ENCODE measurements at places on chromosomes 12 and 14.

GRCh38 chr12:118206107-118206412 is 70.1 kb downstream of the PEBP1 start:
- no peak for DNase-seq

- peak; percentile 77 for DNase-seq
These were observed 121.9 kb upstream of the SLC35F4 start for GRCh38 chr14:57987596-57988300.

DNA sequence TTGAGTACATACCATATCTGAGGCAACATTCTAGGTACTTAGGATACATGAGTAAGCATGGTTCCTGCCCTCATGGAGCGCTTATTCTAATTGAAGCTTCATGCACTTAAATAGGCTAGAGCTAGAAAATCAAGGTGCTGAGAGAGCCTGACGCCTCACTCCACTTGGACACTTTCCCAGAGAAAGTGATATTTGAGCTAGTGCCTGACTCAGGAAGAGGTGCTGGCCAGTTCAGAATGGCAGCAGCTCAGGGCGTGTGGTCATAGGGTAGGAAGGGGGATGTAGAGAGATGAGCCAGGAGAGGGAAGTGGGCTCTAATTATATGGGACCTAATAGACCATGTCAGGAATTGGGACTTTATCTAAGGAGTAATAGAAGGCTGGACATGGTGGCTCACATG is 33.3 kb downstream of the TULP3 start:
- no peak for DNase-seq

DNA sequence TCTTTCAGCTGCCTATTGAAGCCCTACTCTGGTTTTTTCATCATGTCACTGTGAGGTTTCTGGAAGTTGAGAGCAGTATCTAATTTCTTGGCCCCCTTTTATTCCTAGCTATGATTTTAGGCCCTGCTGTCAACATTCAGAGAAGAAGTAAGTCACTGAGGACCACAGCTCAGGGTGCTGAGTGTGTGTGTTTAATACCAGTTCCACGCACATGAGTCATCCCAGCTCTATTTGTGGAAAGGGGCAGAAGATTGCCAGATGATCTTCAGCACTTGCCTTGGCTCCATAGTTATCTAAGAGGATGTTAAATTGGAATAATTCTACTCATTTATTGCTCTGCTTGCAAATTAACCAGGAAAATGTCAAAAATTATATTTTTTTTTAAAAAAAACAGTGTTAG is 65.5 kb upstream of the SLC38A4 start:
- DNase-seq = no peak

DNA sequence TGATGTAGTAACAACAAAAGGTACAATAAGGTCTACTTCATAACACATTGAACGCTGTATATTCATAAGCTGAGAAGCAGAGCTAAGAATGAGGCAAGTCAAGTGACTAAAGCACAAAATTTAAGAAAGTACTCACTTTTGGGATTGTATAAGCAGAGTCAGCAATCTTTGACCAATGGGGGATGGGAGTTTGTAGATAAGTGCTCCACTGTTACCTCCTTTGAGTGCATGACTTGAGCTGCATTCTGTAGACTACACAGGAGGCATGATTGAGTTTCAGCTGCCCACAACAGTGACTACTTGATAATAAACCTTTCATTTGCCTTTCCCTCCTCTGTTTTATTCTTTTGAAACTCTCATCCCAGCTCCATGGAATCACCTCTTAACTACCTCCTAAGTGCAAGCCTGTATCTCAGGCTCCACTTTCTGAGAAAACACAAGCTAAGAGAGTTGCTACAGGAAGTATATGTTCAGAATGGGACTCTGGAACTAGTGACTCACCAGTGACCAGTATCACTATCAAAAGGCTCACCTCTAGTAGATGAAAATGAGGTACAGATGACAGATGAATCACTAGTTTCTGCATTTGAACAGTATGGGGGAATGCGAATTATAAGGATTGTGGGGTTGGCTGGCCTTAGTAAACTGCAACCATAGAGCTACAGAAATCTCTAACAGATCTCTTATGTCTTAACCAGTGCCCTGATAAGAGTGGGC is 49.2 kb downstream of the SLC35F4 start:
- DNase-seq = no peak

DNA sequence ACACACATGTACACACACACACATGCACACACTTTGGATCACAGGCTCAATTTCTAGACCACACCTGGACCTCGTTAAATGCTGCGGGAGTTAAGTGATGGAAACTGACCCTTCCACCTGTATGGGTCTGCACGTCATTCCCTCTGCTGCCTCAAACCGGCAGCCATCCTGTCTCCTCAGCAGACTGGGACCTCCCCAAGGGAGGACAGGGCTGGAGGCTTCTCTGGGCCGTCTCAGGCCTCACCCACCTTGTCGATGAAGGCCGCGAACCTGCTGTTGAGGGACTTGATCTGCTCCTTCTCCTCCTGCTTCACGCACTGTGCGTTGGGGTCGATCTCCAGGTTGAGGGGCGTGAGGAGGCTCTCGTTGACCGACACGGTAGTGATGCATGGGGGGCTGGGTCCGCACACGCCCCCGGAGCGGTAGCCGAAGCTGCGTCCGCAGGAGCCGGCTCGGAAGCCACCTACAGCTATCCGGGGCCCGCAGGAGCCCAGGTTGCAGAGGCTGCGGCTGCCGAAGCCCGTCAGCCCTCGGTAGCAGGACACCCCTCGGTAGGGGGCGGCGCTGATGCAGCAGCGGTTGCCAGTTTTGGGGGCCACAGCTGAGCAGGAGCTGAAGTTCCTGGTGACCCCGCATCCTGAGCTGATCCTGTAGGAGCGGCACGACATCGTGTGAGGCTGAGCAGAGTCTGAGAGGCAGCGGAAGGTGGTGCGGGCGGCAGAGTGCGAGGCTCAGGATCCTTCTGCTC is at the start of gene KRT85:
TSS of gene KRT85 (minus strand) at position 744 of the 748 bp plus-strand sequence. CDS start at position 668, 76 bp downstream.
- no peak for DNase-seq

DNA sequence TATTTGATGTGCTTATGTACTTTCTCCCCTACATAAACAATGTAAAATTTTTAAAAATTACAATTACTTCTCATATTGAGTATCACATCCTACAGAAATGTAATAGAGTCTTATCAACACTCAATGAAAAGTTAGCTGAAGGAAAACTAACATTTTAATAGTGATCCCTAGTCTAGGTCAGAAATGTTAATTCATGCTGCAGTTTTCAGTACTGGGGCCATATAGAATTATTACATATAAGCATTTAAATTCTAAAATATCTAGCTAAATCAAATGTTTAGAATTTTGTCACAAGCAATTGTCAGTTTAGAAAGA is 37.8 kb downstream of the SLC6A15 start:
- DNase-seq = no peak

- no peak for DNase-seq
These were observed 146.2 kb downstream of the DACT1 start for GRCh38 chr14:58783792-58784511.

DNA sequence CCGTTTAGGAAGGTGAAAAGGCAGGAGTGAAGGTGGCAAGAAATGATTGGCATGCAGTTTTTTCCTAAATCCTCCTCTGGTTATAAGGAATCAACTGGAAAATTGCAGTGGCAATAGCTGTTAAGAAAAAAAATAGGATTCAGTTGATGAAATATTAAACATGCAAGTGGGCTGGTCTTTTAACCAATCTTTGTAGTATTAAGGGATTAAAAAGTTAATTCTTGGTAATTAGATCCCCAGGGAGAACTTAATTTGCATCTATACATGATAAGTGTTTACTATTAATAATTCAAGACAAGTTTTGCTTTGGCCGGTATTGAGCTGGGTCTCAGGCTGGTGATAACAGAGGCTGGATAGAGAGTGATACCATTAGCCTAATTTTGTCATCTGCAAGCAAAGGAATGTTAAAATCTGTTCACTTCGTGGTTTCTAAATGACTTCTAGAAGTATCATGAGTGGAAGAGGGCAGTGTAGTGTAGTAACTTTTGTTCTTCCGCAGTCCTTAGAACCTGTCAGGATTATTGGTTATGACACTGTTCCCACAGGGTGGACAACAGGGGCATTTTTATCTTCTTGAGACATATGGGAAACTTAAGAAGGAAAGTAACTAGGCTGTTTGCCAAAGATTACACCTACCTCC is 118.5 kb downstream of the PRKCH start:
- DNase-seq = no peak

- no peak for DNase-seq
These were observed 76.8 kb downstream of the TESC start for GRCh38 chr12:117022465-117022864.

DNA sequence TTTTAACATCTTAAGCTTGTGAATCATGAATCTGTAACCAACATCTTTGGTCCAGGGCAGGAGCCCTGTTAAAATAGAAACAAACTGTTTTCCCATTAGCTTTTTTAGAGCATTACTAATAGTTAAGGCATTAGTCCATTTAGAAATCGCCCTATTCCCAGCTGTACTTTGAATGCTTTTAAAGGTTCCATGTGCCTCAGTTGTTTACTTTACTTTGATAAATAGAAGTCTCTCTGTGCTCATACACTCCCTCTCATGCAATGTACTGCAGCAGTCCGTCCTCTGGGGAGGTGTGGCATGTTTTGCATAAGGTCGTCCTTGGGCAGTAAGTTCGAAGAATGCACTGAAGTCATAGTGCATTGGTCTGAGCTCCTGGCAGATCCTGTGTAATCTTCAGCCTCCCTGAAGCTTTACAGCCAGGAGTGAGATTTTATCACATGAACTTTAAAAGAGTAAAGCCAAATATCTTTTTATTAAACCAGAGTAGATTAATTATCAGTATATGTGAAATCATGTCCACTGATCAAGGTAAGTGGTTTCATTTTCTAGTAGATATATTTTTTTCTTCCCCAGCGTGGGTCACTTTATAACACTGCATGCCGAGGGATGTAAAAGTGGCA is 134.7 kb downstream of the FGD4 start:
- peak; percentile 37 for DNase-seq

- peak; percentile 87 for DNase-seq
These were observed 8.1 kb downstream of the LRRC43 start for GRCh38 chr12:122190842-122191668.

- no peak for DNase-seq
These were observed 21.6 kb downstream of the KIF26A start for GRCh38 chr14:104159990-104160389.

GRCh38 chr14:72925171-72925759 is 999 bp upstream of the DCAF4 start:
- DNase-seq = peak; percentile 53

- DNase-seq = no peak
These were observed 58.9 kb downstream of the GALNT9 start for GRCh38 chr12:132270516-132270915.

DNA sequence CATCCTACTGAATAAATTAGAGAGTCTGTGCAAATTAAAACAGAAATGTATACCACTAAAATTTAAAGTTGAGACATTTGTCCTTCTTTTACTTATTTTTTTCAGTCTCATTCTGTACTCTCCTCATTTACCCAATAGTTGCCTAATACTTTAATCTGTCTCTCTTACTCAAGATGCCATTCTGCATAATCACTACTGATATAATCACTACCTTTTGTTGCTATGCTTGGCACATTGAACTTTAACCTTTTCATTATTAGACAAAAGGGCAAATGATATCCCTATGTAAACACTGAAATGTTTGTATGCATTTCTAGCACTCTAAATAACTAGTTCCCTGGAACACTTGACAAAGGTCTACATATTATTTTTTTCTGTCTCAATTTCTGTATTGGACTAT is 1108.3 kb upstream of the FLRT2 start:
- no peak for DNase-seq

- no peak for DNase-seq
These were observed 267.7 kb downstream of the KCNH5 start for GRCh38 chr14:62777510-62777909.

GRCh38 chr14:98501836-98502235 is 770.2 kb downstream of the BCL11B start:
- no peak for DNase-seq

- DNase-seq = no peak
These were observed at the start of gene HOTAIR for GRCh38 chr12:53974084-53975063. HOTAIR (minus strand) TSS chr12:53974954.

DNA sequence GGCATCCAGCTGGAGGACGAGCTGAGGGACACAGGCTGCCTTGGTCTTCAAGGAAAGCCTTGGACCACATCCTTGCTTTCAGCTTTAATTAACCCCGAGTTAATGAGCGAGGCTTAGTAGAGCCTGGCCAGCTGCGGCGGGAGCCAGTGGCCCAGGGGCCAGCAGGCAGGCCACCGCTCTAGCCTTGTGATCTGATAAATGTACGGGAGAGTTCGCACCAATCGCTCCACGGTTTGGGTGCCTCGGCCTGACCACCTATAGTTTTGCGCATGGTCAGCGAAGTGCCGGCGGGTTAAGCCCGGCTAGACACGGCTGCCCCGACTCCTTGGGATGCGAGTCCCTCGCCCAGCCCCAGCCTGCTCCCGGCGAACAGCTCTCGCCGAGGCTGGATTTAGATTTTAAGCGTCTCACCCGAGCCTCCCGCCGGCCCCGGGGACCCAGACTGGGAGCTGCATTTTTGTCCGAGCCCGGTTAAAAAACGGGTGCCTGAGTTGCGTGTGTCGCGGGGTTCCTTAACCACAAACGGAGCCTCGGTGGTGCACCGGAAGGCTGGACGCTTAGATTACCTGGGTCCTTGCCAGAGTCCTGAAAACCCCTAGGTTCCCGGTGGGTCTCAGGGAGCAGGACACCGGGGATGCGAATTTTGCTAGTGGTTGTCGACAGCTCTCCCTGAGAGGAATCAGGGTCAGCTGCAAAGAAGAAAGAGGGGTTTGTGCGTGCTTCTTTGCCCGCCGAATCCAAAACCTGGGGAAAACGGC is 2.9 kb upstream of the HOXC12 start:
- DNase-seq = no peak

GRCh38 chr14:22774011-22774706 is 7.7 kb downstream of the OXA1L start:
- DNase-seq = no peak

DNA sequence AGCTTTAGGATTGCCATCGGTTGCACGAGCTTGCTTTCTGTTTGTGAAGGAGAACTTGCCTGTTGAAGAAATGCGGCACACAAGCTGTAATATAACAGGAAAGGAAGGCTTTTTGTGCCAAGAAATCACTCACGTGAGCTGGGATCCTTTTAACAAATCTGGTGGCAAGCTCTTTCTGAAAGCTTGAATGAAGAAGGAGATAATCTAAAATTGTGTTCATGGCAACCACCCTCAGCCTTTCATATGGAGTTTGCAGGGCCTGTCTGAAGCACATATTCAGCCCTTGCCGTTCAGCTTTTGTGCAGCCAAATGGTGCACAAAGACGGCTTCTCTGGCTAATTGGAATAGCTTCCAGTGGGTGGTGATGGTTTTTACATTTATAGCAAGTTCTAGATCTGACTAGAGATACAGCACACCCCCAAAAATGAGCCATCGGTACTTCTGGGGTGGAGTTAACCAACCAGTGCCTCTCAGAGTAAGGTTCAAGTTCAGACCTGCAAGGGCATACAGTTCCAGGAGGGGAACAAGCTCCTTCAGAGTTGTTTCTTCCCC is 107.4 kb downstream of the AEBP2 start:
- no peak for DNase-seq

GRCh38 chr12:112131686-112132085 is 6.3 kb downstream of the TRAFD1 start:
- DNase-seq = no peak

- DNase-seq = no peak
These were observed 51.5 kb upstream of the RAP1B start for GRCh38 chr12:68559246-68559645.

- peak; percentile 63 for DNase-seq
These were observed 100.8 kb downstream of the PPHLN1 start for GRCh38 chr12:42426746-42427145.

All from ELF-1 (cell line).